ENCODE measurements at places on chromosomes 3 and 15. TPM values are rescaled to one million over a fixed set of nuclear protein-coding genes. Genes with fewer than 3 reads are reported as not detected.

The CDC25A gene
- total RNA-seq: 16.5 TPM

The THSD4 gene
- 14.7 TPM for total RNA-seq

The EFCAB12 gene
- 0.15 TPM for total RNA-seq

The TMCO5A gene
- not detected for total RNA-seq

The AADACL2 gene
- total RNA-seq: not detected

The INO80 gene
- total RNA-seq: 17.8 TPM

The SYNPR gene
- total RNA-seq: not detected

The CPEB1 gene
- 2.4 TPM for total RNA-seq

The PTH1R gene
- total RNA-seq: 0.34 TPM

The CCNL1 gene
- total RNA-seq: 37.0 TPM

The ROPN1 gene
- not detected for total RNA-seq

The THAP10 gene
- total RNA-seq: 7.1 TPM

The PLSCR2 gene
- total RNA-seq: not detected

The RAB27A gene
- total RNA-seq: 11.6 TPM

The TRIM59 gene
- 39.2 TPM for total RNA-seq

The HHLA2 gene
- not detected for total RNA-seq

The P2RY14 gene
- total RNA-seq: not detected

The NMNAT3 gene
- total RNA-seq: 0.84 TPM
